Tibial artery (tissue), 4 donors: ENCODE measurements at places on chromosomes 11 and 22.

- peak overlapping the region; percentile 91 for H3K27ac ChIP-seq
- DNase-seq = no peak
- peaks cover 5% of the 10 kb centered on the region for H3K36me3 ChIP-seq
- no peaks in the 10 kb centered on the region for H3K4me1 ChIP-seq
- H3K4me3 ChIP-seq = no peak overlapping the region
Measured at GRCh38 chr11:12174477-12175143, 64.2 kb downstream of the MICAL2 start.

DNA sequence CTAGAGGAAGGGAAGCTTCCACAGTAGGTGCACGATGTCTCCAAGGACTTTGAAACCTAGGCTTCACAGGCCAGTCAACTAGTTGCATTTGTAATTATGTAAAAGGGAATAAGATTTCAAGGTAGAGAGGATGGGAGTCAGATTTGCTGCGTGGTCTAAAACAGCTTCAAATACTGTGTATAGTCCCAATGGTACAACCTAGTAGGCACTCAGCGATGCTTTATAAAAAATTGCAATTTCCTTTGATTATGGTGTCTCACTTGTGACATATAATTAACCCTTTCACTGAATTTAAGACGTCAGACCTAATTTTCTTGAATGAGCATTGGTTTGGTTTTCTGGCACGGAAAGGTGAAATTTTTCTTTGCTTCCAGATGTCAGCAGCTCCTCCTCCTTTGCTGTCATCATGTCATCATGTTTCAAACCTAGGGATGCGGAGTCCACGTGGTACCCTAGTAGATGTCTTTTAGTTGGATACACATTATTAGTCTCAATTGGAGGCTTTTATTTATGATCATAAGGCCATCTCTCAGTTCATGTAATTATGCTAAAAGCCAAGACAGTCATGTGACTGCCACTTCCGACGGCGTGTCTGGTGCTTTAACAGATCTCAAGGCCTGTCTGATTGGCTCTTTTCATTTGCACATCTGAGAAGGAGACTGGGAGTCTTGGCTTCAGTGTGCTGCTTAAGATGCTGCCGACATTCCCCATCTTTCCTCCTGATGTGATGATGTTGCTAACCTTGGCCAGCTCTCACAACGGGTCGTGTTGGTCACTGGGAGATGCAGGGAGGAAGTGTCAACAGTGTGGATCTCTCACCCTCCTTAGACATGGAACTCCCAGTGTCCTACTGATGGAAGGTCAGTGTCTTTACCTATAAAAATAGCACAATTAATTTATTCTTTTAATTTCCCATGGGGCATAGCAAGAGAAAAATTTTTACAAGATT, 134.0 kb downstream of the HIPK3 start:
- H3K27me3 ChIP-seq = no peaks in the 10 kb centered on the region
- no peaks in the 10 kb centered on the region for H3K36me3 ChIP-seq
- no peak overlapping the region for H3K4me3 ChIP-seq
- no peaks in the 10 kb centered on the region for H3K4me1 ChIP-seq

DNA sequence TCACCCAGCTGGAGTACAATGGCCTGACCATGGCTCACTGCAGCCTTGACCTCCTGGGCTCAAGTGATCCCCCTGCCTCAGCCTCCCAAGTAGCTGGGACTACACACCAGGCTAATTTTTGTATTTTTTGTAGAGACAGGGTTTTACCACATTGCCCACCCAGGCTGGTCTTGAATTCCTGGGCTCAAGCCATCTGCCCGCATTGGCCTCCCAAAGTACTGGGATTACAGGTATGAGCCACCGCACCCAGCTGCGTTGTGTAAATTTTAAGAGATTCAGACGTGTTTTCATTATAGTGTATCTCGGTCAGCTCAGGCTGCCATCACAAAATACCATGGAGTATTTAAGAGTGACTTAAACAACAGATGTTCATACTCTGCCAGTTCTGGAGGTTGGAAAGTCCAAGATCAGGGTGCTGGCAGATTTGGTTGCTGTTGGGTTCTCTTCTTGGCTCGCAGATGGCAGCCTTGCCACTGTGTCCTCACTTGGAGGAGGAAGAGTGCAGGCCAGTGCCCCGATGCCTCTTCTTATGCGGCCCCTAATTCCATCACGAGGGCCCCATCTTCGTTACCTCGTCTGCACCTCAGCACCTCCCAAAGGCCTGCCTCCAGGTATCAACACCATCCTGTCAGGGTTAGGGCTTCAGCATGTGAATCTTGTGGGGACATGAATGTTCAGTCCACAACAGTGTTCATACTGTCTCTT, 32.6 kb upstream of the PARVB start:
- no peaks in the 10 kb centered on the region for H3K27me3 ChIP-seq
- DNase-seq = no peak
- H3K4me1 ChIP-seq = peaks cover 6% of the 10 kb centered on the region
- peaks cover 82% of the 10 kb centered on the region for H3K36me3 ChIP-seq
- no peak overlapping the region for H3K4me3 ChIP-seq

DNA sequence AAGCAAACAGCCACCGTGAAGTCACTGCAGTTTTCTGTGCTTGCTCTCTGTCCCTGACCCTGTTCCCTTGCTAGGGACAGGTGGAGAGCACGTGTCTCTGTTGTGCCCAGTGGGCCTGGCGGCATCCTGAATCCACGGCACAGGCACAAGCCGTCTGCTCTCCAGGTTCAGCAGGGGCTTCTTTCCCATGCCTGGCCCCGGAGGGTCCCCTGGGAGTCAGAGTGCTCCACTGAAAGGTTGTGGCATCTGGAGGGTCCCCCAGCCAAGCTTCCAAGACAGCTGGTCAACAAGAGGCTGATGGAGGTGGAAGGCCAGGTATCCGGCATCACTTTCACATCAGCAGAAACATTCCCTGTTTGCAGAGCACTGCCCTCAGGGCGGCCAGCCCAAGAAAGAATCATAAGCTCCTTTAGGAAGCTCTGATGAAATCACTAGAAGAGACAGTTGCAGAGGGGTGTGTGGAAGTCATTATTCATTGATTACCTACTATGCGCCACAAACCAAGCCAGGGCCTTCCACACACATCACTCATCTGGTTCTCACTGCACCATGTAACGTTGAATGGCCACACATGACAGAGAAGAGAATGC, 346.4 kb upstream of the B3GAT1 start:
- no peak overlapping the region for H3K4me3 ChIP-seq
- no peaks in the 10 kb centered on the region for H3K27me3 ChIP-seq
- no peaks in the 10 kb centered on the region for H3K4me1 ChIP-seq
- H3K27ac ChIP-seq = no peak overlapping the region
- no peaks in the 10 kb centered on the region for H3K36me3 ChIP-seq

DNA sequence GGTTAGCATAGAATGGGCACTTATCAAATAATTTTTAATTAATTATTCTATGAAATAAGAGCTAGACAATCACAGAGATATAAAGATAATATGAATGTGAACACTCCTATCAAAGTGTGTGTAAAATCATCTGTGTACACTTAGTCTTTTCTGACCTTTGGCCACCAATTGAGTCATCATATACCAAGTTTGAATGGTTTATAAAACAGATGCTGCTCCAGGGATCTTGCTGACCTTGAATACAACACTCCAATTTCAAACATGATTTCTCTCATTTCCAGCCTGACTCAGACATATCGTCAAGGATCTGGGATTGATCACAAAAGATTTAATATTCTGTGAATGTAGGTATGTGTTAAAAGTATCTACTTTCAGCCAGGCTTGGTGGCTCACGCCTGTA, 2.9 kb upstream of the OR51V1 start:
- no peaks in the 10 kb centered on the region for H3K36me3 ChIP-seq
- no peaks in the 10 kb centered on the region for H3K4me1 ChIP-seq
- H3K27me3 ChIP-seq = no peaks in the 10 kb centered on the region
- no peak overlapping the region for H3K27ac ChIP-seq
- DNase-seq = no peak

DNA sequence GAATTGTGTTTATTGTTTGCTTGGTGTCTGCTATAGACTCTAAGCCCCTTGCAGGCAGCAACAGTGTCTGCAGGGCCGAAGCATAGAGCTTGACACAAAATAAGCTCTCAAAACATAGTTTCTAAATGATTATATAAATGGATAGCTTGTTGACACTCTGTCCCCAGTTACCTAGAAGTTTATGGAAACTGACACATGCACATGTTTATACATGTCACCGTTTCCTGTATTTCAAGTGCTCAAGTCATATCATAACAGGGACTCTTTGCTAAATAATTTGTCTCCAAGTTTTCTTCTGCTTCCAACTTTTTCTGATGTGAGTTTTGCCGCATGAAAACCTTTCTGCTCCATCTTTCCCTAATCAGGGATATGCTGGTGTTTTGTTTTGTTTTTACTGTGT, 3.7 kb upstream of the OR6X1 start:
- no peaks in the 10 kb centered on the region for H3K27me3 ChIP-seq
- DNase-seq = no peak
- H3K4me3 ChIP-seq = no peak overlapping the region
- H3K27ac ChIP-seq = no peak overlapping the region
- H3K4me1 ChIP-seq = no peaks in the 10 kb centered on the region
- H3K36me3 ChIP-seq = no peaks in the 10 kb centered on the region

- H3K4me1 ChIP-seq = no peaks in the 10 kb centered on the region
- no peaks in the 10 kb centered on the region for H3K36me3 ChIP-seq
- no peaks in the 10 kb centered on the region for H3K27me3 ChIP-seq
- no peak overlapping the region for H3K27ac ChIP-seq
- no peak overlapping the region for H3K4me3 ChIP-seq
Measured at GRCh38 chr22:46934746-46935491, 172.5 kb downstream of the TBC1D22A start.

GRCh38 chr22:49528420-49528720, 299.3 kb downstream of the BRD1 start:
- no peak for DNase-seq
- peaks cover 4% of the 10 kb centered on the region for H3K27me3 ChIP-seq
- no peak overlapping the region for H3K27ac ChIP-seq
- H3K36me3 ChIP-seq = no peaks in the 10 kb centered on the region

GRCh38 chr11:134840945-134841344, 428.9 kb upstream of the B3GAT1 start:
- H3K4me1 ChIP-seq = no peaks in the 10 kb centered on the region
- no peak overlapping the region for H3K4me3 ChIP-seq
- no peak overlapping the region for H3K27ac ChIP-seq
- peaks cover 23% of the 10 kb centered on the region for H3K27me3 ChIP-seq

GRCh38 chr11:2450321-2451041, 5.7 kb downstream of the KCNQ1 start:
- H3K4me1 ChIP-seq = no peaks in the 10 kb centered on the region
- H3K27me3 ChIP-seq = no peaks in the 10 kb centered on the region
- DNase-seq = no peak
- no peaks in the 10 kb centered on the region for H3K36me3 ChIP-seq
- H3K4me3 ChIP-seq = no peak overlapping the region

- DNase-seq = peak; percentile 66
- H3K27me3 ChIP-seq = no peaks in the 10 kb centered on the region
- no peak overlapping the region for H3K27ac ChIP-seq
- no peaks in the 10 kb centered on the region for H3K36me3 ChIP-seq
- H3K4me1 ChIP-seq = no peaks in the 10 kb centered on the region
Measured at GRCh38 chr22:31917227-31917921, 27.0 kb upstream of the YWHAH start.

- peak overlapping the region; percentile 51 for H3K27ac ChIP-seq
- peak; percentile 57 for DNase-seq
- no peaks in the 10 kb centered on the region for H3K27me3 ChIP-seq
- peaks cover 62% of the 10 kb centered on the region for H3K4me1 ChIP-seq
- no peaks in the 10 kb centered on the region for H3K36me3 ChIP-seq
Measured at GRCh38 chr11:13316528-13316961, 39.0 kb downstream of the BMAL1 start.

DNA sequence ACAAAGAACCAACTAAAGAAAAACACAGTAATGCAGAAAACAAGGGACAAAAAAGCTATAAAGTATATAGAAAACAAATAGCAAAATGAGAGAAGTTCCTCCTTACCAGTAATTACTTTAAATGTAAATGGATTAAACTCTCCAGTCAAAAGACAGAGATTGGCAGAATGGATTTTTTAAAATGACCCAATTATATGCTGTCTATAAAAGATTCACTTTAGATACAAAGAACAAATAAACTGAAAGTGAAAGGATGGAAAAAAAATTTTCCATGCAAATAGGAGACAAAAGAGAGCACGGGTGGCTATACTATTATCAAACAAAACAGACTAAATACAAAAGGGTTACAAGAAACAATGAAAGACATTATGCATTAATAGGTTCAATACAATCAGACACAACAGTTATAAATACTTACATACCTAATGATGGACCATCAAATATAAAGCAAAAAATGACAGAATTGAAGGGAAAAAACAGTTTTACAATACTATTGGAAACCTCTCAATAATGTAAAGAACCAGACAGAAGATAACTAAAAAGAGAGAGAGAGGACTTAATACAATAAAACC, 64.6 kb downstream of the NARS2 start:
- H3K4me3 ChIP-seq = no peak overlapping the region
- H3K4me1 ChIP-seq = no peaks in the 10 kb centered on the region
- no peak for DNase-seq

GRCh38 chr11:93118276-93118675, 79.5 kb downstream of the SLC36A4 start:
- no peaks in the 10 kb centered on the region for H3K4me1 ChIP-seq
- H3K27ac ChIP-seq = no peak overlapping the region
- H3K4me3 ChIP-seq = no peak overlapping the region
- DNase-seq = no peak

DNA sequence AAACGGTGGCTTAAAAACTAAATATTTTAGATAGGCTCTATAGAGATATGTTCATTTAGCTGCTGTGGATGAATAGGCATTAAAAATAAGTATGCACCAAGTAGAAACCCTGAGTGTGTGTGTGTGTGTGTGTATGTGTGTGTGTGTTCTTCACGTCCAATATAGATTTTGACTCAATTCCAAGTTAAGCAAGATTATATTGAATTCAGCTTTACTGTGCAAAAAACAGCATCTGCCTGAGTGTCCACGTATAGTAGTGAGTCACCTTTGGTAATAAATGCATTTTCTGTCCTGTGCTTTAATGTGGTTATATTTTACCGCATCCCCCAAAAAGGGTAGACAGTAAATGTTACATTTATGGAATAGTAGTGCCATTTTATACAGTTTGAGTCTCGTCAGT, 71.2 kb downstream of the PDHX start:
- no peak overlapping the region for H3K27ac ChIP-seq
- no peaks in the 10 kb centered on the region for H3K4me1 ChIP-seq
- DNase-seq = no peak
- peaks cover 14% of the 10 kb centered on the region for H3K36me3 ChIP-seq
- H3K4me3 ChIP-seq = no peak overlapping the region
- H3K27me3 ChIP-seq = no peaks in the 10 kb centered on the region

- no peak overlapping the region for H3K27ac ChIP-seq
- H3K27me3 ChIP-seq = no peaks in the 10 kb centered on the region
- H3K4me3 ChIP-seq = no peak overlapping the region
Measured at GRCh38 chr11:110488446-110488845, 58.7 kb downstream of the FDX1 start.

DNA sequence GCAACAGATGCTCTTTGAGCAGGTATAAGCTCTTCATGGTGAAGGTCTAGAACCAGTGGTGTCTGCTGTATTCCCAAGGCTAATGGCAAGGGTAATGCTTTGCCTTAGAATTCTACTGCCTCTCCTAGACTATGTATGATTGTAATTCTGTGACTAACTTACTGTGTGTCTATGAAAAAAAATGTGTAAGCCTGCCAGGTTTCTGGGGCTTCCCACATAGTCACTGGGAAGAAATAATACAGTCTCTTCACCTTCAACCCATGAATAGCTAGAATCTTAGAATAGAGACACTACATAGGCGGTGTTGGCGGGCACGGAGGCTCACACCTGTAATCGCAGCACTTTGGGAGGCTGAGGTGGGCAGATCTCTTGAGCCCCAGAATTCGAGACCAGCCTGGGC, 84.1 kb downstream of the C11orf91 start:
- no peak for DNase-seq
- H3K4me3 ChIP-seq = no peak overlapping the region
